Aorta (tissue), 5 donors: ENCODE measurements at places on chromosomes 4 and X.

DNA sequence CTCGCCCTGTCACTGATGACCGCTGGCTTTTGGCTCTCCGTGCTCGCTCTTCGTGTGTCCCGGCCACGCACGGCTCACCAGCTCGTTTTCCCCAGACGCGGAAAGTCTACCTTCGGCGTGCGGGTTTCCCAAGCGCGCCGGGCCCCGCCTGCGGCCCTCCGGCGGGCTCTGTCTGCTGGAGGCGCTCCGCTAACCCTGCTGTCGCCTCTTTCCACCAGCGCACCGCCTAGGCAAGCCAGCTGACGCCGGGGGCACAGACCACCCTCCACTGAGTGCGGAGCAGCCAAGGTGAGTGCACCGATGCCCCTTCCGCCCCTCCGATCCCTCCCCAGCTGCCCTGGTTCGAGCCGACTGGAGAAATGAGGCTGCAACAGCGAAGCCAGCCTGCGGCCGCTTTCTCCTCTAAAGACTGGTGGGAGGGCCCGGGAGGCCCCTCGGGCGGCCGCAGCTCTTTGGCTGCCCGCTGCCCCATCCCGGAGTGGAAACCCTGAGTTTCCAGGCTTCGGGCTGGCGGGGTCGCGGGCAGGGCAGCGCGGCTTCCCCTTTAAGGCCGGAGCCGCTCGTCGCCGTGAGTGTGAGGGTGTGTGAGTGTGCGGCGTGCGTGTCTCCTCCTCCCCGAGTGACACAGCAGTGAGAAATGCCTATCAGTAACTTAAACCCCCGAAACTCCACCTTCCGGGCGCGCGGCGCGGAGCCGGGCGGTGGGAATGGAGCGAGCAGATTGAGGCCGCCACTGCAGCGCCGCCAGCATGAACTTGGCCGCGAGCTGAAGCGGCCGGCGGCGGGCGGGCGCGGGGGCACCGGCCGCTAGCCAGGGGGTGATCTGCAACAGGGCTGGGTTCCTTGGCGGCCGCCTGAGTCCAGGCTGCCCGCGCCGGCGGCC is at the start of gene MAMLD1:
Gene MAMLD1, plus strand, starts transcription at position 719 of the 883 bp plus-strand sequence. CDS start 82,200 bp downstream, outside the sequence.
- H3K27ac ChIP-seq: peak within 1 kb of the TSS; percentile 5
- peak within 1 kb of the TSS; percentile 31 for H3K4me3 ChIP-seq
- no peaks in the 10 kb centered on the region for H3K4me1 ChIP-seq
- no peaks in the 10 kb centered on the region for H3K36me3 ChIP-seq
- DNase-seq: peak; percentile 91

GRCh38 chr4:109629775-109630174 is 69.7 kb downstream of the MCUB start:
- no peaks in the 10 kb centered on the region for H3K36me3 ChIP-seq
- no peak overlapping the region for H3K27ac ChIP-seq
- no peaks in the 10 kb centered on the region for H3K27me3 ChIP-seq
- no peak for DNase-seq
- H3K4me3 ChIP-seq: no peak overlapping the region
- no peaks in the 10 kb centered on the region for H3K4me1 ChIP-seq

DNA sequence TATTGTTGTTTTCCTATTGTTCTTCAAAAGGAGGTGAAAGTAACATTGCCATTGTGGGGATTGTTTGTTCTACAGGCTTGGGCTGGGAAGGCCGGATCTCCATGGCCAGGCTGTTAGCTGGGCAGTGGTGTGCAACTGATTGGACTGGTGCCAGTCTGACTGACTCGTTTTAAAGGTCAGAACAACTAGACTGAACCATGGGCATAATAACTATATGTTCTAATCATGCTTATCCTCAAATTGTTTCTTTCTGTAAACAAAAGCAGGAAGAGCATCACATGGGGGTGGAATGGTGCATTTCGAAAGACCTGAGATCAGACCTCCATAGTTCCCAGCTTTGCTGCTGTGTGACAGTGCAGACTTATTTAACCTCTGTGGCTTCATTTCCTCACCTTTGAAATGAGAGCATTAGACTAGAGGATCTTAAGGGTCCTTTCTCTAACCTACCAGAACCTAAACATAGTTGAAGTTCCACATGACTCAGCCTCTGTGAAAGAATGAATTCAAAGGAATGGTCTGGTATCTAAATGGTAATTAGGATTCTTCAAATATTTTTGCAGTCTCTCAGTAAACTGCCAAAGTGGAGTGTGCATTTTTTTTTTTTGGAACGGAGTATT is 66.7 kb upstream of the PGRMC2 start:
- no peaks in the 10 kb centered on the region for H3K36me3 ChIP-seq
- no peaks in the 10 kb centered on the region for H3K27me3 ChIP-seq
- H3K4me1 ChIP-seq: no peaks in the 10 kb centered on the region
- H3K4me3 ChIP-seq: no peak overlapping the region
- peak overlapping the region; percentile 6 for H3K27ac ChIP-seq

DNA sequence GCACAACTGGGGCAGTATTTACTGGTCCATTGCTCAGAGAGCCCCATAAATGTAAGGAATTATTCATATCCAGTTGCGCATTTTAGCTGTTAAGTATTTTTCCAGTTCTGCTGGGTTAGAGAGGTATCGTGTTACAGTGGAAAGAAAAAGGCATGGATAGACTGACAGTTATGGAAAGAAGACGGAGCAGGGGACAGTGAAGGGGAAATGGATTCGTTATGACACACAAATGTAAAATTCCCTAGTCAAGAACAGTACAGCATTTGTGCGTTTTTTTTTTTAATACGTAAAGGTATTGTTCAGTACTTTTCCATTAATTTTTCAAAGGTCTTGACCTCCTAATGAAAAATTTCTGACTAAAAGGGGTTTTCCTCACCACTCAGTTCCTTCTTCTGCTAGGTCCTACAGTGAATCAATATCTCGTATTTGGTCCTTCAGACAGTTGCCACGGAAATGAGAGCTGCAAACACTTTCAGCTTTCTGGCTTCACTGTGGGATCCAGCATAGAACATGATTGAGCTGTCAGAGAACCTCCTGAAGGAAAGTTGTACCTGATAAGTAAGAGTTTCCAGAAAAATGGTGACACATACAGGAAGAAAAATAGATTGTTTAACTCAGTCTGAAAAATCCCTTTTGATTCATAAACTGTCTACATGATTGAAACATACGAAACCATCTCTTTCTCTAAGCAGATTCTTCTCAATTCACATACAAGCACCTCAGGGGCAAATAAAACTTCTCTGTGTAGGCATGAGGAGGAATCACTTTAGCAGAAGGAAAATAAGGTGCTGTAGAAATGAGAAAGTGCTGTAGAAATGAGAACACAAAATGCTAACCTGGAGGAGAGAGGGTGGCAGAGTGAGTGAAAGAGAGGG is 21.8 kb upstream of the BBS12 start:
- no peak overlapping the region for H3K27ac ChIP-seq
- H3K27me3 ChIP-seq: no peaks in the 10 kb centered on the region
- no peak overlapping the region for H3K4me3 ChIP-seq
- no peaks in the 10 kb centered on the region for H3K4me1 ChIP-seq
- DNase-seq: no peak

- H3K27ac ChIP-seq: no peak overlapping the region
- no peaks in the 10 kb centered on the region for H3K4me1 ChIP-seq
- no peak overlapping the region for H3K4me3 ChIP-seq
Observed at GRCh38 chr4:122163767-122164166, 11.6 kb downstream of the BLTP1 start.

GRCh38 chrX:155086202-155086840 is 15.0 kb downstream of the BRCC3 start:
- peaks cover 2% of the 10 kb centered on the region for H3K36me3 ChIP-seq
- H3K4me1 ChIP-seq: no peaks in the 10 kb centered on the region
- no peaks in the 10 kb centered on the region for H3K27me3 ChIP-seq
- DNase-seq: no peak

- no peaks in the 10 kb centered on the region for H3K4me1 ChIP-seq
- H3K36me3 ChIP-seq: no peaks in the 10 kb centered on the region
- H3K27me3 ChIP-seq: no peaks in the 10 kb centered on the region
- no peak overlapping the region for H3K27ac ChIP-seq
Observed at GRCh38 chrX:153739754-153740486, 15.3 kb downstream of the ABCD1 start.

DNA sequence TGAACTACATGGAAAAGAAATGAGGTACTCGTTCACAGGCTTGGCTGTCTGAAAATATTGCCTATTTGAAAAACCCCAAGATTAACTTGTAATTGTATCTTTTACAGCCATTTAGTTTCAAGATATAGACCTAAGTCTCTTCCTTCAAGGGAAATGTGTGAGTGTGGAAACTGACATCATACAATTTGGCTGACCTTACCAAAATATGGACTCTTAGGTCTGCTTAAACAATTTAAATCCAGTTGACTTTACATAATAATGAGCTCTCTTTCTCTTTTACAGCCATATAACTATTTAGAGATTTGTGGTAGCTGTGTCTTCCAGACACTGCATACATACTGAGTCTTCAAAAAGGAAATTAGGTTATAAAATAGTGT is 186.9 kb downstream of the NR3C2 start:
- H3K27me3 ChIP-seq: no peaks in the 10 kb centered on the region
- H3K4me3 ChIP-seq: no peak overlapping the region
- no peak overlapping the region for H3K27ac ChIP-seq
- no peaks in the 10 kb centered on the region for H3K4me1 ChIP-seq
- no peak for DNase-seq

GRCh38 chrX:137547291-137547690 is 18.6 kb upstream of the ZIC3 start:
- no peak for DNase-seq
- no peaks in the 10 kb centered on the region for H3K27me3 ChIP-seq
- H3K36me3 ChIP-seq: no peaks in the 10 kb centered on the region

DNA sequence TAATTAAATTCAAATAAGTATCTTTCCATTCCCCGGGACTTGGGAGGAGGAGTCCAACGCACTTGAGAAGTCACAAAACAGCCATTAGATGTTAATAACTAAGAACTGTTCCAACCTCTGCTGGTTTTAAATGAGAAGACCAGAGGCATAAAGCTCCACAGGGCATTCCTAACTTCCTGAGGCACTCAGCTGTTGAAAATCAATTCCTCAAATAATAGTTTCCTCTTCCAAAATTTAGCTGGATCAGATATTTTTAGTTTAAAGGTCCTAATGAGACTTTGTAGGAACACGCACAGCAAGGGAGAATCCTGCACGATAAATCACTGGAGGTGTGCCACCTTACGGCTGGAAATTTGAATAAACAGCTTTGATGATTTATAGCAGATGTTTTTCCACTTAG is 504.3 kb upstream of the ZFP42 start:
- H3K27me3 ChIP-seq: no peaks in the 10 kb centered on the region
- H3K36me3 ChIP-seq: no peaks in the 10 kb centered on the region
- H3K4me1 ChIP-seq: no peaks in the 10 kb centered on the region
